ENCODE measurements at places on chromosomes 11 and 22. TPM values are rescaled to one million over a fixed set of nuclear protein-coding genes. Genes with fewer than 3 reads are reported as not detected.

The GPR83 gene
- not detected for total RNA-seq

The HTR3A gene
- not detected for total RNA-seq

The HPX gene
- total RNA-seq: 0.83 TPM

DNA sequence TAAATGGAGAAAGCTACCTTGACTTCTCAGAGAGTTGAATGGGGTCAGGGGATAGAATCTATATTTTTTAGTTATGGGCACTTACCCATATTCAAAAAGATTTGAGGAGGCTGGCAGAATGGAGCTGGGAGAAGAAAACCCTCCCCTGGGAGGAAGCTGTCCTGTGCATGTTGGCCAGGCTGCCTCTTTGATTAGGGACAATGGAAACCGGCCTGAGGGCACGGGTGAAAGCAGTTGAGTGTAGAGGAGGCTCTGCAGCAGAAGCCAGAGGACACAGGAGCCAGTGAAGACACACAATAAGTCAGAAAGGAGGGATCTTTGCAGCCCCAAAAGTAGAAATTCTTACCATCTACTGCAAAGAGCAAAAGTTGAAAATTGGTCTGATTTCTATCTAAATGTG lies 66.6 kb upstream of the B3GAT1 start:
- no peak for DNase-seq

DNA sequence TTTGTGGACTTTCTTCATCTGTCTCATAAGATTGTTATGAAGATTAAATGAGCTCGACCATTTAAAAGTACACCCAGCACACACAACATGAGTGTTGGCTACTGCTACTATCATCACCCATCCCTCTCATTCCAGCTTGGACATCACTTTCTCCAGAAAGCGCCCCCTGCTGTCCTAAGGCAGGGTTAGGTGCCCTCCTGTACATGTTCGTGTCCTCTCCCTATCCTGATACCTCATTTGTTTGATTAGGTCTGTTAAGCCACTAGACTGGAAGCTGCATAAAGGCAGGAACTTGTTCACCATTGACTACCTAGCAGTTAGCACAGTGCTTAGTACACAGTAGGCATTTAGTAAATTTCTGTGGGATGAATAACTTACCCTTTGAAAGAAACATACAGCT lies 85.5 kb downstream of the ENTHD1 start:
- DNase-seq: peak; percentile 46

- peak; percentile 95 for DNase-seq
Measured at GRCh38 chr11:62025487-62026105, 58.2 kb upstream of the FTH1 start.

DNA sequence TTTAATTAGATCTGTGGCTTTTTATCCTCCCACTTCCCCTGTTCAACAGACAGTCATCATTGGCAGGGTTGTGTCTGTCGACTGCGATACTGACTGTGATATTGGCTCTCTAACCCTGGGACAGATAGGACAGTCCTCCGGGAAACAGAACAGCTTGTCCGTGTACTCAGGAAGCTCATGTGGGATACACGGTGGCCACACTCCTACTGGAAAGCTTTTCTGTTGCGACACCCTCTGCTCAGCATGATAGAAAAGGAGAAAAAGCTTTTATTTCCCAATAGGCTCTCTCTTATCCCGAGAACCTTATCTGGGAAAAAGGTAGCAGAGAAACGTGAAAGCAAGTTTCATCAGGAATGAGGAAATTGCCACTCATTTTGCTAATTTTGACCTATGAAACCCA lies 60.4 kb upstream of the HSPA8 start:
- no peak for DNase-seq

DNA sequence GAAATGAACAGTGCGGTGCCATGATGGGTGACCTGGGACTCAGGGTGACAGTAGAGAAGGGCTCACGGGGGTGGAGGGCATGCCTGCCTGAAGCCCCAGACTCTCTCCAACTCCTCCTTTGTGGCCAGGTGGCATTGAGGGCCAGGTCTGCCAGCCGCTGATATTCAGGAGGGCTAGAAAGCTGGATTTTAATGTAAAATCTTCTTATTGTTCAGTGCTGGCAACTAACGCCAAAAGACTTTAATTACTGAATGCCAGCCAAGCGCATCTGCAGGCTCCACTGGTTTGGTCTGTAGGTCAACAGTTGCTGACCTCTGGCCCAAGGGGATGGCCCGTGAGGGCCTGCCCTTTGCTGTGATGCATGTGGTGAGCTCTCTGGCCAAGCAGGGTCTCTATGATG lies 10.3 kb downstream of the MRGPRG start:
- no peak for DNase-seq

All from CD8-positive, alpha-beta T cell (primary cell).